ENCODE measurements at places on chromosomes 7 and 10.

DNA sequence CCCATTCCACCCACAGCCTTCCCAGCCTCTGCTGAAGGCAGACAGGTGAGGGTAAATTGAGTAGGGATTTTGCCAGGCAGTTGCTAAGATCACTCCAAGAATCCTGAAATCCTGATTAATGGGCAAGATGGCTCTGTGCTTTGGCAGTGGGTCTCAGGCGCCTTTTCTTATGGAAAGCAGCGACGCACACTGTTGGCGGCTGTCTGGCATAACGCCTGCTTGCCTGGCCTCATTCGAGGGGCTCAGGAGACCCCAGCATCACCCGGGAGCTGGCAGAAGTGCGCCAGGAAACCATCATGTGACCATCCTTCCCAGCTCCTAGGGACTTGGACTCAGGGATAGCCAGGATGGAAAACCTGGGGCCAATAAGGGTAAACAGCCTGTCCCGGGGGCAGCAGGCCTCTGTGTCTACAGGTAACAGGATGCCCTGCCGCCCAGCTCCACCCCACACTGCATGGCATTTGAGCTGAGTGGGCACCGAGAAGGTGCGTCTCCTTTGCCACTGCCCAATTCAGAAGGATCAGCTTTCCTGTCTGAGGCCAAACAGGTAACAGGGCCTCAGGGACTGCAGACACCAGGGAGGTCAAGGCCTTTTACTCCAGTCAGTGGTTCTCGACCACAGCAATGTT lies 98.6 kb downstream of the FAM53B start:
- DNase-seq = no peak

GRCh38 chr10:103578782-103579382 lies 85.4 kb downstream of the NEURL1 start:
- DNase-seq = peak; percentile 66

GRCh38 chr10:29922892-29923291 lies 136.5 kb downstream of the JCAD start:
- DNase-seq = no peak

GRCh38 chr10:124032971-124033886 lies 60.2 kb downstream of the CHST15 start:
- DNase-seq = no peak

DNA sequence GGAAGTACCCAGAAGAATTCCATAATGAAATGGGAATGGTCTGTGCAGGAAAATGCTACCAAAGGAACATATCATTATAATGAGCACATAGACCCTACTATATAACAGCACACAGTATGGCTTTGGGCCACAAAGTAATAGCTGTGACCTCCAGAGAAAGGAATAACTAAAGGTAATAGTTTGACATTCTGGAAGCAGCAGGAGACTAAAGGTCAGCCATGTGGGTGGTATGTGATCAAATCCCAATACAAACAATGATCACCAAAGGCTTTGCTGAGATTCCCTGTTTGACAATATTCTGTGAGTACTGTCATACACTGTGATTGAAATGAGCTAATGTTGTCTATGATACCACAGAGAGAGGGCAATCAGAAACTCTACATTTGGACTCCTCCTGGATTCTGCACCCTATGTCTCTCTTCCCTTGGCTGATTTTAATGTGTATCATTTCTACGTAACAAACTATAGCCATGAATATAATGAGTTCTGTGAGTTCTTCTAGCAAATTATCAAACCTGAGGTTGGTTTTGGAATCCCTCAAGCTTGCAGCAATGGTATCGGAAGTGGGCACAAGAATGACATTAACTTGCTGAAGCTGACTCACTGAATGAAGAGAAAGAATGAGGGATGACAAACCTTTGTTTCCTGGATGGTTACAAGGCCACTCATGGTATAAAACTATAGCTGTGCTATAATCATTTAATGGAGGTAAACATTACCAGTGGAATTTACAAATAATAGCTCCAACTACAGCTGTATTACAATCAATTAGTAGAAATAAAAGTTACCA lies 99.6 kb downstream of the JMJD1C start:
- DNase-seq = no peak

DNA sequence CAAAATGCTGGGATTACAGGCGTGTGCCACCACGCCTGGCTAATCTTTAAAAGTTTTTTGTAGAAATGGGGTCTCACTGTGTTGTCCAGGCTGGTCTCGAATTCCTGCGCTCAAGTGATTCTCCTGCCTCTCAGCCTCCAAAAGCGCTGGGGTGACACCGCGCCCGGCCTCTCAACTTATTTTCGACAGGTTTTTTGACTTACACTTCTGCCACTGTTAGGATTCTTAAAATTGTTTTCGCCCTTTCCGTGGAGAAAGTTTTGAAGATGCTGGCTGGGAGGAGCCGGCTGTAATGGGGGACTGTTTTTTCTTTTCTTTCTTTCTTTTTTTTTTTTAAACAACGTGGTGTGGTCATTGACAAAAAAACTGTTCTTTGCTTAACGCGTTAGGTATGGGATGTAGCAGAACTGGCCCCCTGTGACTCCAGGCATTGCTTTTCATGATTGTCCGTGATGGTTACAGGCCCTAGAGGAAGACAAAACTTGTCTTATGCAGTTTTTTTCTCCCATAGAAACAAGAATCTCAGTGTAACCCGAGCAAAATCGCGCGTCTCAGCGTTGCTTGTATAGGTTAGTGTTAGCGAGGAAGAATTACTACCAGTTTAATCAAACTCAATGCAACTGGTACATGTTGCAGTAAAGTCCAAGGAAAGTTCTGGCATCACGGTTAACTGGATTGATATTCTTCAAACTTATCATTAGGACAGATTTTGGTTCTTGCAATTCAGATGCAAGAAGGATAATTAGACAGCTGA lies 72.2 kb downstream of the DAGLB start:
- DNase-seq = peak; percentile 44

DNA sequence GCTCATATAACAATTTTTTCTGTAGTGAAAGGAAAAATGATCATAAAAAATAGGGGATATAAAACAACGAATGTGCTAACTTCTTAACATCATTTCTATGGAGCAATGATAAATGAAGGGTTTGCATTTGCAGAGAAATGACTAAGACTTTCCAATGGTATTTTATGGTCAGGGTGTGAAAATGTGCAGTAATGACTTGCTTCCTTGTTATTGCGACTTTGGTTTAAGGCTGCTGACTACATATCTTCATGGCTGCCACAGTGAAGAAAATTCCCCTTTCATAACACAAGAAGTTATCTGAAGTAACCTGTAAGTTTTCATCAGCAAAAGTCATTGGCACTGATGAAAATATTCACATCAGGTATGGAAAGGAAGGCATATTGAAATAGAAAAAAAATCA lies 166.1 kb upstream of the NRG3 start:
- DNase-seq = no peak

DNA sequence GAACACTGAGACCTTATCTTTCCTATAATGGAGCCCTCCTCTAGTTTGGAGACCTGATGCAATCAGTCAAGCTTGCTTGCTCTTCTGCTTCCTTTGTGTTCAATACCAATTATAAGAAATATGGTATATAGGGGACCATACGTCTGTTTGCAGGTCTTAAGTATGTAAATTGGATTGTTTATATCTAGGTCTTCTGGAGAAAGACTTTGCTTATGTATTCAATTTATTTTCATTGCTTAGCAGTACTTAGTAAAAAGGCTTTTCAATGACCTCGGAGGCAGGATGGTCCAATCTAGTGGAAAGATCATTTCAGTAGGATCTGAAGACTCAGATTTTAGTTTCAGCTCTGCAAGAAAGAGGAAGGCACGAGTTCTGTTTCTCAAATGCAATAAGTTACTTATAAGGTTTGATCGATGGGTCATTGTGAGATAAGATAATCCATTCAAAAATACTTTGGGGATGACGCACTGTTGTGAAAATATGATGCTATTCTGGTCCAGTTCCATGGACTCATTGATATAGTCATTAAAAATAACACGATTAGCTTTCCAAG lies 571.6 kb downstream of the SH2D4B start:
- no peak for DNase-seq

DNA sequence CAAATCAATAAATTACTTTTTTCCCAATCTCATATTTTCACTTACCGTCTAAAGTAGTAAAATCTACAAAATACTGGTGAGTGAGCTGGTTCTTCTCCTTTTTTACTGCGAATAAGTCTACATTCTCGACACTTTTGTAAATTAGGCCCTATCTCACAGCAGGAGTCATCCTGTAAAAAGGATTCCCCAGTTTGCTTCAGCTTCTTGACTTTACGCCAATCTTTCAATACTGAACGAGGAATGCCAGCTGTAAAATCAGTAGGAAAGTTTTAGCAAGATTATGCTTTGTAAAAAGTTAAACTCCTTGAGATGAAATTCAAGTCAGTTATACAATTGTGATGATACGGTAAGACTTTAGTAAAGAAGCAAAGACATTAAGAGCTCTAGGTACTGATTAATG lies 67.3 kb downstream of the NRBF2 start:
- no peak for DNase-seq

DNA sequence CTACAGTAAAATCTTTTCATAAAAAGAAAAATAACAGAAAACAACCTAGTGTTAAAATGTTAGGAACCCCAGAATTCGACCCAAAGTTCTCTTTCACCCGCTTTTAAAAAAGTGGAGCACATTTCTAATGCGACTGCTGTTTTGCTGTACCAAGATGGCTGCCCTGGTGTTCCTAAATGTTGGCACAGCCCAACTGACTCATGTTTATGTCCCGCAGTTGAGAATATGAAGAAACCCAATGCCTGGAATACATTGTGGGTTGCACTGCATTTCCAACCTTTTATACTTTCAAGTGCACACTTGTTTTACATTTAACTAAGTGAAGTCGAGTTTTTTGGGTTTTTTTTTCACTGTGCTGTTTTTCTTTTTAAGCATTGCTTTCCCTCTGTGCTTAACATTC lies 944 bp downstream of the STEAP1B start:
- no peak for DNase-seq

DNA sequence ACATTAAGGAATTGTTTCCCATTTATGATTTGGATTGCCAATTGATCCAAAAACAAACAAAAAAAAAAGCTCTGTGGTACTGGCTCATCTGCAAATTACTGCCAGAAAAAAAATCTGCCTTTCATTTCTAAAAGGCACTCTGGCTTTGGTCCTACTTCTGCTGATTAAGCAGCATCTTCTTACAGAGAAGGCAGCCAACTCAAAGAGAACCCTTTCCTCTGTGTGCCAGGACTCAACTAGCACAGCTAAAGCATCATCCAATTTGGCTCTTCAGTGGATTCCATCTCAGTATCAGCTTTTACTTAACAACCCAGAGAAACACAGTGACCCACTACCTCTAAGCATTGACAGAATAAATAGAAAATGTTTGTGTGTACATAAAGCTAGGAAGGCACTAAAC lies 80.6 kb downstream of the GSAP start:
- no peak for DNase-seq

DNA sequence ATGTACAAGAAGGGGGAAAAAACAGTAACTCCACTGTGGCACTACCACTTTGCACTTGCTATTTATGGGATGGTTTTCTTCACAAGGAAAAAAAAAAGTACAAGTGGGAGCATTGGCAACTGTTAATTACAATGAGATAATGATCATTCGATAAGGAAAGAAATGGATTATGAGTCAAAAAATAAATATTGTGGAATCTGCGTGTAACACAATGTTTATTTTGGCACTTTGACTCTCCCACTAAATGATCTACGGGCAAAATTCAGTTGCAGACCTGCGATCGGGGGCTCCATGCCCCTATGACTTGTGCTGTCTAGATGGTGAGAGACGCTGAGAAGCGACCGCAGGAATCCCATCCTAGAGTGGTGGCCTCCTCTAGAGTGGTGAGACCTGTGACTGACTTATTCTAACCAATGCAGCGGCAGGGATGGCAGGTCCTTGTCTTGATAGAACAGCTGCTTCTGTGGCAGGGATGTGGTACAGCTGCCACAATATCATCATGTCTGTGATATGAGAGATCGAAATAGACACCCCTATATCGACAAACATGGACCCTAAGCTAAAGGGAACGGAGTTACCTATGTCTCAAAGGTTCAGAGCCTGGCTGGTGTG lies 345.0 kb upstream of the KLF6 start:
- DNase-seq = no peak

GRCh38 chr7:74283858-74284447 lies 5.3 kb upstream of the CLIP2 start:
- peak; percentile 46 for DNase-seq

DNA sequence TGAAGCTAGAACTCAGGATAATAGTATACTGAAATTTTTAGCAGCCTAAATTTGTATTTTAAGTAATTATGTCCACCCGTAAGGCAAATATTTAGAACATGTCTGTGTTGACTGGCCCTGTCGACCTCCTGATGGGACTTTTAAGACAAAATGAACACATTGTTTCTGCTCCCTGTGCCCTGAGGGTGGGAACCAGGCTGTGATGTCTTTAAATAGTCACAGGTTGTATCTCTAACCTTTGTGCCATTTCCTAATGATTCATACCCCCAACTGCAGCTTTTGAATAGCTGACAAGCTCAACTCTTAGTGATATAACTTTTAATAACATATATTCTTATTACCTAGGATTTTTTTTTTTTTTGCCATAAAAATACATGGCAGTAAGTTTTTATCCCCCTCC lies 494.9 kb upstream of the AKR1E2 start:
- no peak for DNase-seq

GRCh38 chr7:16657656-16658279 lies 11.8 kb downstream of the BZW2 start:
- DNase-seq = no peak

DNA sequence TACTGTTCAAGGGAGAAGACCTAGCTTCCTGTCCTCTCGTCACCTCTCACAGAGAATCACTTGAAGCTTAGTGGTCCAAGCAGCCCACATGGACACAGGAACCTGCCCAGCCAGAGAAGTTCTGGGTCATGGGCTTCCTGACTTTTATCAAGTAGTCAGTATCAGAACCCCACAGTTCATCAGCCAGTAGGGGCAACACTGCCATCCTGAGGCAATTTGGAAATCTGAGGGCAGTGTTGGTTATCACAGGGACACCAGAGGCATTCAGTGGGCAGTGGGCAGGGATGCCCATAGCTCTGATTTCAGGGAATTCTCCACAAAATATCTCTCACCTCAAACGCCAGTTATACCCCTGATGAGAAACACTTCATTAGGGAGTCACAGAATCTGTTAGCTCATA lies 22.5 kb upstream of the MGAM2 start:
- DNase-seq = no peak

- no peak for DNase-seq
Observed at GRCh38 chr7:52959336-52959735, 76.1 kb upstream of the POM121L12 start.

DNA sequence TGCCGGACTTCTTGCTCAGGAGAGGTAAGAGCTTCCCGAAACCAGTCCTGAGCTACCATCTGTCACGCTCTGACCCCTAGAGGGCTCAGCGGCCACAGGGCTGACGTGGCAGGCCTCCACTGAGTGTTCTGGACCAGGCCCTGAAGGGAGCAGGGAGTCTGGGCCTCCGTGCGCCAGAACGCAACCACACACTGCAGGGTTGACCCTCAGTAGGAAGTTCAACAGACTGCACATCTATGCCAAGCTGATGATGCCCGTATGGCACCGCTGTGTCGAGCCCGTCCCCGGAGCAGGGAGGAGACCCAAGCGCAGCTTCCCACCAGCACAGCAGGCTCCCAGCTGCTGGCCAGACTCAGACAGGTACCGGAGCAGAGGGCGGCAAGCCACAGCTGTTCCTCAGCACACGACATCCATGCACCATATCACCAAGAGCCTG lies 39.2 kb downstream of the CAMK2B start:
- no peak for DNase-seq

GRCh38 chr7:25860275-25861163 lies 291.5 kb upstream of the NFE2L3 start:
- DNase-seq = no peak

- no peak for DNase-seq
Observed at GRCh38 chr10:89185658-89186057, 21.5 kb downstream of the CH25H start.

GRCh38 chr10:101043363-101043707 lies 12.3 kb downstream of the SFXN3 start:
- no peak for DNase-seq

GRCh38 chr7:100384628-100385294 lies 11.5 kb downstream of the PILRA start:
- DNase-seq = no peak

Measured in GM12865 (cell line).